ENCODE measurements at places on chromosomes 4 and X.

DNA sequence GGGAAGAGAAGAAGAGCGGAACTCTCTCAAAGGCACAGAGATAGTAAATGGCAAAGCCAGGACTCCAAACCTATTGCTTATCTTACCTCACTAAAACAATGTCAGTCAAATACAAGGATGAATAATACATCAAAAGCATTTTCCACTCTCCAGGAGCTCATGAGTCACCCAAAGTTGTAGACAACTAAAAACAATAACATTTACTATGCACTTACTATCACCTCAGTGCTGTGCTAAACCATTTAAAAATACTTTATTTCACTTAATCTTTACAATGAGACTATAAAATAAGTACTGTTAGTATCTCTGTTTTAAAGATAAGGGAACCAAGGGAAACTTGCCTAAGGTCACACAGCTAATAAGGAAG, 163.2 kb upstream of the SPANXC start:
- peak; percentile 58 for DNase-seq

GRCh38 chr4:126223784-126224407, 909.1 kb downstream of the FAT4 start:
- DNase-seq, result no peak

DNA sequence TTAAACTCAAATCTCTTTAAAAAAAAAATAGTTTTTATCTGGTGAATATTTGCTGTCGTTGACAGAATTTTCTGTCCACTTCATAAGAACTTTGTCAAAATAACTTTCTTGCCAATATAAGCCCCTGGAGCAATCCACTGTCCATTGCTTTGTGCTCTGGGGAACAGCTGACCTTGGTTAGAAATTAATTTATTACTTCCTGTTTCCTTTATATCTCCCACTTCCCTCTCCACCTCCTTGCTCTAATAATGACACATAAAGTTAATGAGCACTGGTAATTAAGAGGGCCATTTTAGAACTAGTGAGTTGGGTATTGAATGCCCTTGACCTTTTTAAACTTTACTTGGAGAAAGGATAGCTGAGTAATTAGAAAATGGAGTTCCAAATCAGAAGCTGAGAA, 151.3 kb upstream of the LEF1 start:
- DNase-seq, result no peak

GRCh38 chrX:65587616-65588526, 53.3 kb upstream of the LAS1L start:
- DNase-seq, result peak; percentile 58

- DNase-seq, result no peak
Measured at GRCh38 chr4:153075836-153076518, 128.3 kb upstream of the TRIM2 start.

DNA sequence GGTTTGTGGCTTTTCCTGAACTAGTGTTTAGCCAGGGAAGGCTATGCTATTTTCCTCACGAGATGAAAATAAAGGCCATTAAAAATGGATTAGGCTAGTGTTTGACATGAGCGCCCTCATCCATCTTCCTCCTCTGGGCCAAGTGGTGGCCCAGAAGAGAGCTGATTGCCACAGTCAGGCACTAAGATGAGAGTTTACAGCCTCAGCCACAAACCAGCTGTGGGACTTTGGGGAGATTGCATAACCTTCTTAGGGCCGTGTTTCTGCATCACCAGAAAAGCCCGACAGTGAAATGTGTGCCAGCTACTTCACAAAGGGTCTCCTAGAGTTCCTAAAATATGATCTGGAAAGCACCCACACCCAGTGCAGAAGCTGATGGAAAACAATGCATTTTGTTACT, 42.3 kb upstream of the LNX1 start:
- DNase-seq, result no peak

DNA sequence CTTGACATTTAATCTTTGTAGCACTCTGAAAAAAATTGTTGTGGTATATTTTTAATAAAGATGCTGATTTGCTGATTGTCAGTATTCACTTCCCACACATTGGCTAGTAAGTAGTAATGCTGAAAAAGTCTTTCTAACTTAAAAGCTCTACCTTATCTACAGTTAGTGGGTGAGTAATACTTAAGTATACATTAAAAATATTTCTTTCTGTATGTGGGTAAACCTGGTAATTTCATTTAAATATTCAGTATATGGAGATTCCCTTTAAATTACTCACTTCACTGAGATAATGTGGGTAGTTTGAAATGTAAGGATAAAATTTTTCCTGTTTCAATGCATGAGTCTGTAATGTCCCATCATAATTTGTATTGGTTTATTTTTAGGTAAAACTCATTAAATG, 5.6 kb downstream of the TMEM33 start:
- no peak for DNase-seq

DNA sequence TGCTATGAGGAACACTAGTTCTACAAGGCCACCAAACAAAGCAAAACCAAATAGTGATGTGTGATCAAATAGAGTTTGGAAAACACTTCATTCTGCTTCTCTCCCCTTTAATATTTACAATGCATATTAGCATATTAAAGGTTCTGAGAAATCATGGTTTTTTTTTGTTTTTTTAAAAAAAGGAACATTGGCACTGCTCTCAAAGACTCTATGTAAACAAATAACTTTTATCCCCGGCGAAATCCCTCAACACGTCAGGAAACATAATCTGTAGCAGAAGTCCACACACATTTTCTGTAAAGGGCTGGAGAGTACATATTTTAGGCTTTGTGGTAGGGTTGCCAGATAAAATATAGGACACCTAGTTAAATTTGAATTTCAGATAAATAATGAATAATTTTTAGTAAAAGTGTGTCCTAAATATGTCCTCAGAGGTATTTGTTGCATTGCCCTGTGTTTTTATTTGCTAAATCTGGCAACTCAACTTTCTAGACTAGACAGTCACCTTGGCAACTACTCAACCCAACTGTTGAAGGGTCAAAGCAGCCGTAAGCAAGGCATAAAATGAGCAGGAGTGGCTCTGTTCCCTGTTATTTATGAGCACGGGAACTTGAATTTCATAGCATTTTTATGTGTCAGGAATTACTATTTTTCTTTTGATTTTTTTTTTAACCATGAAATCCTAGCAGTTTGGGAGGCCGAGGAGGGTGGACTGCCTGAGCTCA, 8.6 kb downstream of the SPATA4 start:
- DNase-seq, result no peak

DNA sequence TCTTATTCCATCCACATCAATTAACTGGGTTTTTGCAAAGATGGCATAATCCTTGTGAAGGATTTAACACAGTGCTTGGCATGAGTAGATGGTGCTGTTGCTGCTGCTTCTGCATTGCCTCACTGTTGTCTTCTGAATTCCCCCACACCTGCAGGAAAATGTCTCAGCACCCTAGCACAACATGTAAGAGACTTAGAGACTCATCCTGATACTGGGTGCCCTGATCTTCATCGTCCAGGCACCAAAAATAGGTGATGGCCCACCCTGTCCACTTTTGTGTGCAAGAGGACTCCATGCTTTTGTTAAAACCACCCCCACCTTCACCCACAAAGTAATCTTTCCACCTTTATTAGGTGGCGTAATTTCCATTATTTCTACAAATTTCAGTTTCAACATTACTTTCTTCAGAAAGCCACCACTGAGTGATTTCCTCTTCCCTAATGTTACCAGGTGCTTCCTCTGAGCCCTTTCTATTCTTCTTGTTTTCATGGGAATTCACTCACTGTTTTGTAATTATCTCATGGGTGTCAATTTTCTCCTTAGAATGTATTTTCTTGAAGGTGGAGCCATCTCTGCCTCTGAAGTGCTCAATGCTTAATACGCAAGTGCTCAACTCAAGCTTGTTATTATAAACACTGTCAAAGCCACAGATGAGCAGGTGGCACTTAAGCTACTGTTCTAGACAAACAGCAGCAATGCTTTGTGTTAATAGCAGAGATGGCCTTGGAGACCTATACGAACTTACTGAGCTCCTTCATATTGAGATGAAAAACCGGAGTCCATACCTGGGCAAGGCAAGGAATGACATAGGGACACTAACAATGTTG, 89.5 kb downstream of the HS3ST1 start:
- no peak for DNase-seq

DNA sequence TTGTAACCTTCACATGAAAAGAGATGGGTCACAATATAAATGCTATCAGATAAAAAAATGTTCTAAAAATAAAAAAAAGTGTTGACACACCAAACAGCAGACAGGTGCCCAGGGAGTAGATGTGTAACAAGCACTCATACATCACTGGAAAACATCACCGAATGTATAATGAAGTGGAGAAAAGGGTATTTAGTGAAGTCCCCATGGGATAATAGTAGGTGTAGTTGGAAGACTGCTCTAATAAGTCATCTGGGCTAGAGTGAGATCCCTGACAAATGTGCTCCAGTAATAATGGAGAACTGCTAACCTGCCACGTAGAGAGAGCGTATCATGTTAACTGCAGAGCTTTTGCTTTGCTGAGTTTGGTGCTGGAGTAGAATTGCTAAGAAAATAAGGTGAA, 152.0 kb downstream of the GRIA2 start:
- DNase-seq, result no peak

DNA sequence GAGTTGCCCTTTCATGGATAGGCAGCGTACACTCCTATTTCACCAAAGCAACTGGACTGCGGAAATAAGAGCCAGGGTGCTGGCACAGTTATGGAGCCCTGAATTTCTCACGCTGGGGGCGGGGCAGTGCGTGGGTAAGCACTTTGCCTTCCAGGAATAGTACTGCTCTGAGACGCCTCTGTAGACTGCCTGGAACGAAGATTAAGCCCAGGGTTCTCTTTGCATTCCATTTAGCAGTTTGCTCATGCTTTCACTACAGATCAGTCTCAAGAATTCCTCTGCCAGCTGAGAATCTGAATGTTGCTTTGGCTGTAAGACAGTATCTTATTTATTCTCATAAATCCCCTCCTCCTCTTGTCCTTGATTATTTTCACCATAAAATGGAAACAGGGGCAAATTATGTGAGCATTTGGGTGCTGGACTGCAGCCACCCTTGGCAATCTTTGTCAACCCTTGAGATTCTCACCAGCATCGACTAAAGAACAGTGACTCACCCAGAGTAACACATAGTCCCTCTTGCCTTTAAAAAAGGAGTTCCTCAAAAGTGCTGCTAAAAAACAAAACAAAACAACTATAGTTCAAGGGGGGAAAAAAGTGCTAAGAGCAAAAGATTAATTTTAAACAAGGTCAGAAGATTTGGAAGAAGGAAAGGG, 88.9 kb upstream of the CITED1 start:
- DNase-seq, result no peak

GRCh38 chr4:33054161-33054560, 2334.0 kb downstream of the PCDH7 start:
- DNase-seq, result no peak

GRCh38 chr4:122692641-122693520, 39.6 kb upstream of the BBS12 start:
- DNase-seq, result peak; percentile 25

- no peak for DNase-seq
Measured at GRCh38 chr4:6408263-6408662, 64.2 kb downstream of the PPP2R2C start.

DNA sequence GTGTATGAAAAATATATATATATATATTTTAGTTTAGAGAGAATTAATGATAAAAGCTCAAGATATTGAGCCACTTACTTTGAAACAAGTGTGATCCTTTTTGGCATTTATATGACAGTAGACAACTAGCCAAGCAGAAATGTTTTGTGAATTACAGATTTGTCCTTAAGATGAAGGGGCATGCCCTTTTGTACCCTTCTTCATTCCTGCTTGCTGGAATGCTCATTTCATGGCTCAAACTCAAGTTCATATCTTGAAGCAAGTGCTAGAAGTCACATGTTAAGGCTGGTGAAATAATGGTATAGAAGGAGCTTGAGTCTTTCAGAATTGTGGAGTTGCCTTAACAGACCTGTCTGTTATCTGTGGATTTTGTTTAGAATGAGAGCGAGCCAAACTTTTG, 203.0 kb downstream of the BMPR1B start:
- no peak for DNase-seq

GRCh38 chrX:153423652-153424051, 12.4 kb downstream of the ZFP92 start:
- DNase-seq, result no peak

GRCh38 chr4:25123236-25123635, 37.0 kb downstream of the SEPSECS start:
- no peak for DNase-seq

DNA sequence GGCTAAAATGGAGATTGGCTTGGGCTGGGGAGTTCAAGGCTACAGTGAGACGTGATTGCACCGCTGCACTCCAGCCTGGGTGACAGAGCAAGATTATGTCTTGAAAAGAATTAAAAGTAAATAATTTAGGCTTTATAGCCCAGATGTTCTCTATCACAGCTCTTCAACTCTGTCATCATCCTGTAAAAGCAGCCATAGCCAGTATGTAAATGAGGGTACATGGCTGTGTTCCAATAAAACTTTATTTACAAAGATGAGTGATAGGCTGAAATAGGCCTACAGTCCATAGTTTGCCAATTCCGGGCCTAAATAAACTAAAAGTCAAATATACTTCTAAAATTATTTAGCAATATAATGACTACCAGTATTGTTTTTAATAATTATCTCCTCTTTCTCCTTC, 9.2 kb downstream of the RRH start:
- DNase-seq, result no peak

DNA sequence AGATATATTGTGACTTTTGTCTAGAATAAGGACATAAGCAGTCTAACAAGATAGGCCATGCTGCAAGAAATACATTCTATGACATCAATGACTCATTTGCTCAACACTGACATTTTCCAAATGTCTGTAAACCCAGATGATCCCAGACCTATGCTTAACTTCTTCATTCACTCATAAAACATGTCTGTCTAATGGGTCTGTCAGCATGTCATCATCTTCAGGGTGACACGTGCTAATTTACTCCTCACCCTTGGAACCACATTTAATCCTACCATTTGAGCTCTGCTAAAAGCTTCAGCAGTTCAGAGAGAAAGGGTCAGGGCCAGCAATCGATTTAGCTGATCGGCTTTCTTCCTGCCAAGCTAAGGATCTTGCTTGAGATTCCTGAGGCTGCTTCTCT, 109.4 kb upstream of the MAP3K15 start:
- no peak for DNase-seq

DNA sequence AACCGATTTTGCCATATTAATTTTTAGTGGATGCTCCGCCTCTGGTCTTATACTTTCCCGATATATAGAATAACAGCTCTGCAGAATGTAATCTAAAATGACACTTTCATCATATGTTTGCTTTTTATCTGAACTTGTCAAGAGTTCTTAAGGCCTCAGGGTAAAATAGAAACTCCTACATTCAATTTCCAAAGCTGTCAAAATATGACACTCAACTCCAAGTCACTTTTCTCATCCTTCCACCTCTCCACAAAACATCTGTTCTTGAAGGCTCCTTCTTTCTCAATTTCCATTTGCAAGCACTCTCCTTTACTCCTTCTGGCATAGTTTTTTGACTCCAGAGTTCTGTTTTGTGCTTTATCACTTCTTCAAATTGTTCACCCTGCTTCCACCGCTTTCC, 242.2 kb downstream of the PDGFC start:
- DNase-seq, result no peak

DNA sequence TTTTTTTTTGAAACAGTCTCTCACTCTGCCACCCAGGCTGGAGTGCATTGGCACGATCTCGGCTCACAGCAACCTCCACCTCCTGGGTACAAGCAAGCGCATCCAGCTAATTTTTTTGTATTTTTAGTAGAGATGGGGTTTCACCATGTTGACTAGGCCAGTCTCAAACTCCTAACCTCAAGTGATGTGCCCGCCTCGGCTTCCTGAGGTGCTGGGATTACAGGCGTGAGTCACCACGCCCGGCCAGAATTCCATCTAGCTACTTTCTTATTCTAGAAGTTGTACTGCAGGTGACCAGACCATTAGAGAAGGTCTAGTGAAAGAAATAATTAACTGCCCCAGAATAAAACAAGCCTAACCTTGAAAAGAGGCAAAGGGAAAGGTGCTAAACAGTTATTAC, 2.3 kb downstream of the LRBA start:
- DNase-seq, result peak; percentile 8

- DNase-seq, result no peak
Measured at GRCh38 chr4:30726090-30726675, 6.0 kb downstream of the PCDH7 start.

Measured in NCI-H226 (cell line).